ENCODE measurements at places on chromosomes 2 and 18.
A peak's percentile ranks its signal among the peaks of the same experiment; 100 is the strongest.

- no peak for DNase-seq
These were observed 39.6 kb upstream of the BOD1L2 start for GRCh38 chr18:57107140-57107832.

DNA sequence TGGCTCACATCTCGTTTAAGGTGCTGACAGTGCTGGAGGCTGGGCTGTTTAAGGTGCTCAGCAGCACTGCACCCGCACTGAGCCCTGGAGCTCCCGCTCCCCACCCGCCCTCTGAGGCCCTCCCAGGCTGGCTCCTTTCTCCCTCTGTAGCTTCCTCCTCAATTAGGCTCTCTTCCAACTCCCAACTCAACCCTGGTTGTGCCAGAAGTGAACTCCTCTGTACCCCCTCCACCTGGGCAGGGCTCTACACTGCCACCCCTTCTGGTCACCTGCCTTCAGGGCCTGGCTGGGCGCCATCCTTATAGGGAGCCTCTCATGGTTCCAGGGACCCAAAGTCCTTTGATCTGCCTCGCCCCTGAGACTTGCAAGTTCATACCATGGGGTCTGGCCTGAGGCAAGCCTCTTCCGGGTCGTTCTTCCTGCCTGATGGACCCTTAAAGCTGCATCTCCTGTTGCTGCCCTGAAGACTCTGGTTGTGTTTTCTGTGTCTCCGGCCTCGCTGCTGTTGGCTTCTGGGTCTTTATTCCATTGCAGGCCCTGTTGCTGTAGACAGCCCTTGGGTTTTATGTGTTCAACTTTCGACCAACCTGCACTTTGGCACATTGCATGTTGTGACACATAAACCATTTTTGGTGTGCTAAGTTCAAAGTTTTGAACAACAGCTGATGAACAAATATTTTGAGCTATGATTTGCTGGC is 199.6 kb downstream of the LDLRAD4 start:
- DNase-seq, result no peak

DNA sequence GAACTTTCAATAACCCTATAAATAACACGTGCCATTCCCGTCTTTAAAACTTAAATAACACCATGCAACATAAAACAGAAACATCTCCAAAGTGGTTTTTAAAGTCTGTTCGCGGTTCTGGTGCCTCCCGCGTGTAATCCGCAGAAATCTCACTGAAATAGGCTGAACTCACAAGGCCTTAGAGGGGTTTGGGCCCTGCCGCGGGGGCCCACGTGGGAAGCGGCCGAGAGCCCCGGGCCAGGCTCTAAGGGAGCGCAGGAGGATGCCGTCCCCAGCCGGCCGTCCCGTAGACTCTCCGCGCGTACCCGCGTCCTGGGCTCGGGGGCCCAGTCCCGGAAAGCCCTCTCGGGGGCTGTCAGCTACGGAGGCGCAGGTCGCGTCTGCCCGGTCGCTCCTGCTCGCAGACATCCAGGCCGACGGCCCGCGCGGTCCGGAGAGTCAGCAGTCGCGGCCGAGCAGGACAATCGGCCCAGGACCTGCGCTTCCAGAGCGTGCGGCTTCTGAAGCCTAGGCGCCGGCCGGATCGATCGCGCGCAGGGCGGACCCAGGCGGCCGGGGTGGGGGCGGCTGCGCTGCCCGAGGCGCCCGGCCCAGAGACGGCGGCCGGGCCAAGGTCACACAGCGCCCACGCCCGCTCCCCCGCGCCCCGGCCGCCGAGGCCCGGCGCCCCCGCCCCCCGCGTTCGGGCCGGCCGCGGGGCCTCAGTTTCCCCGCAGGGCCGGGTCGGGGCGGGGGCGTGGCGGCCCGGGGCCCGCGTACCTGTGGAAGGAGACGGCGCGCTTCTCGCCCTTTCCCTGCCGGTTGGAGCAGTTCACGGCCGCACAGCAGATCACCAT is 558 bp downstream of the THAP4 start:
- DNase-seq, result peak; percentile 5

- DNase-seq, result no peak
These were observed 18.9 kb downstream of the KRTCAP3 start for GRCh38 chr2:27461118-27461517.

GRCh38 chr2:3696545-3696944 is 6.8 kb upstream of the DCDC2C start:
- no peak for DNase-seq

GRCh38 chr2:17765398-17765797 is 11.5 kb downstream of the GEN1 start:
- no peak for DNase-seq

DNA sequence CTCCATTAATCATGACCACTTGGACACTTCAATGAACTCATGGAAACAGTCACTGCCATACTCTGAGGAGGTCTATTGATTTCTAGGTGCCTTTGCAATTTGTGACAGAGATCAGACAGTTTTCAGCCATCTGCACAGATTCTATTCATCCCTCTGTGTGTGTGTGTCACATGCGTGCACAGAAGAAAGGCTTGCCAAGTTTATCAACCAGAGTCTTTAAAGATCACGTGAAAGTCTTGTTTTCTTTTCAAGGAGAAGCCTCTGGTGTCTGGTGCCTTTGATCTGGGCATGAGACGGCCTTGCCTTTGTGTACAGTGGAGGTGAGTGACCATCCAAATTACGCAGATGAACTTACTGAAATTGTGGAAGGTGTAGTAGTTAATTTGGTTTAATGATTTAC is 164.2 kb downstream of the VAPA start:
- DNase-seq, result no peak

DNA sequence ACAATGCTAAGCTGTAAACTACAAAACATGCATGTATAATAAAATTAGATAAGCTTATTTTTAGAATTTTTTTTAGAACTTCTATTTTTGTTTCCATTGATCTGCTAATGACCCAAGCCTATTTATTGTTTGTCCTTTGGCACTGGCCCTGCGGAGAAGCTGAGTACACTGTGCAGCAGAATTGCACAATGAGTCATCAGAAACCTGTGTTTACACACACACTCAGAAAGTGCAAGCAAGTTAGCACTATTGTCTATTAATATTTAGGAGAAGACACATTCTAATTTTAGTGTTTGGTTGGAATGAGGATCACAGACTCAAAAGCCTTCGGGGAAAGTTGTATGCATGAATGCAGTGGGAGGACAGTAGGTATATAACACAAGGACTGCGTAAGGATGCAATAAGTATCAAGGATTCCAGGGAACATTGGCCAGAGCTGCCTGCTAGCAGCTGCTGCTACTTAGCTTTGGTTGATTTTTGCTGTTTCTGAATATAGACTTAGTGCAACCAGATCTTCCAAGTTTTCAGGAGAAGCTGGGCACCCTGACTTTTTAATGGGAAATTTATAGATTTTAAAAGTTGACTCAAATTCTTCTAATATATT is 128.2 kb downstream of the KCNH7 start:
- no peak for DNase-seq

- DNase-seq, result no peak
These were observed 174.7 kb downstream of the ANAPC1 start for GRCh38 chr2:111709321-111709720.

DNA sequence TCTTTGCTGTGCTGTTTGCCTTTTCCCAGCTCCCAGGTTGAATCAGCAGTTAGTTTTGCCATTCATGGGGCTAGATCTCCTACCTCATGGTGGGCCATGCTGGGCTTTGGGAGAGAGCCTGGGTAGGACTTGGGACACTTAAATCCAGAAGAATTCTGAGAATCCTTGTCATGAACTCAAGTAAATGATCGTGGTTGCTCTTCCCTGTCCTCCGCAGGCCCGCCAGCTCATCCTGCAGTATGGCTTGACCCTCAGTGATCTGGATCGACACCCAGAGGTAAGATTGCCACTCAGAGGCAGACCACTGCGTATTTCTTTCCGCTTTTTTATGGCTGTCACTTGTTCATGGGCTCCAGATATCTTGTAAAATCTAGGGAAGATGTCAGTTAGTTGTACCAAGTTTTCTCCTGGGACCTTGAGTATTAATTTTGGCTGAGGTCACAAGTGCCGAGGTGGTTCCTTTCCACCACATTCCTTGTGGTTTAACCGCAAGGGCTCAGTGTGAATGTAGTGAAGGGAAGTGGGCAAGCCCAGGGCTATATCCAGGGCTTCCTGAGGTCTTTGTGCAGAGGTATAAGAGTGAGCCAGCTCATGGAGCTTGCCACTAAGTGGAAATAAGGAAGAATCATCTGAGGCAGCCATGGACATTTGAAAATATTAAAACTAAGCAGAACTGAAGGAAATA is 37.7 kb downstream of the RPIA start:
- DNase-seq, result no peak

- no peak for DNase-seq
These were observed 190.1 kb downstream of the PTPRM start for GRCh38 chr18:7757175-7757574.

DNA sequence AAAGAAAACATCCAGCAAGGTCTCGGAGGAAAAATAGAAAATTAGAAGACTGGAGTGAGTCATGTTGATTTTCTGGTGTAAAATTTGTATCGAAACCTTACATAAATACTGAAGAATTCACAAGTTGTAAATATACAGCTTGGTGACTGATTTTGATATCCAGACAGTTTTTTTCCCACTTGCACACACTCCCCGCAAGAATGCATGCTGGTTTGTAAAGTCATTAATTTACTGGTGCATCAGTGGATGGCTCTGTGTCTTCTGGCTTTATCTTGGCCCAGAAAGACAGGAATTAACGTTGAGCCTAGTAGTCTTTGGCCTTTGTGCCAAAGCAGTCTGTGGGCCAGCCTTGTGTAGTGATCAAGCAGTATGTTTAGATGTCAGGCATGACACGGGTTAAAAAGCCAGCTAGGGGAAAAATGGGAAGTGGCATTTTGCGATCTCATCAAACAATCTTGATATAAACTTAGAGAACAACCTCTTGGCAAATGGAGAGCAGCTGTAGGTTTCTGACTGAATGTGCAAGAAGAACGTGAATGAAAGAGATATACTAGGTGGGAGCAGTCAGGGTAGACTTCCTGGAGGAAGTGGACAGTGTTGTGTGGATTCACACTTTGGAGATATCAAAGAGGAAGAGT is 22.7 kb upstream of the CASP8 start:
- DNase-seq, result no peak

- no peak for DNase-seq
These were observed 4.9 kb downstream of the SMAD7 start for GRCh38 chr18:48945953-48946217.

GRCh38 chr18:38993342-38993741 is 1427.7 kb upstream of the CELF4 start:
- no peak for DNase-seq

GRCh38 chr2:39492095-39492590 is 55.1 kb upstream of the MAP4K3 start:
- DNase-seq, result peak; percentile 97

DNA sequence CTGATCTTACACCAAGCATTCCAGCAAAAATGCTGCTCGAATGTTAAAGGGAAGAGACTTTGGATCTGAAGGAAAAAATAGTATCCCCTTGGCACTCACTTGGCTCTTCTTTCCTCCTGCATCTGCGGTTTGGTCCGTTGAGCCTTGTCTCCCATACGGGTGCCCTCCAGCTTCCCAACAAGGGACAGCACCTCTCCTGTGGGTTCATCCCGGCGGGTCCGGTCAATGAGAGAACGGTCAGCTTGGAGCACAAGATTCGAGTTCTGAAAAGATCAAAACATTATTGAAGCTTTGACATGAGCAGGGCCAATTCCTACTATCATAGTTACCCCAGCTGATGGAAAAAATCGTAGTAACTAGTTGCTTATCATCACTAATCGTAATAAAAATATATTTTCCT is 740 bp downstream of the SNRNP200 start:
- no peak for DNase-seq

DNA sequence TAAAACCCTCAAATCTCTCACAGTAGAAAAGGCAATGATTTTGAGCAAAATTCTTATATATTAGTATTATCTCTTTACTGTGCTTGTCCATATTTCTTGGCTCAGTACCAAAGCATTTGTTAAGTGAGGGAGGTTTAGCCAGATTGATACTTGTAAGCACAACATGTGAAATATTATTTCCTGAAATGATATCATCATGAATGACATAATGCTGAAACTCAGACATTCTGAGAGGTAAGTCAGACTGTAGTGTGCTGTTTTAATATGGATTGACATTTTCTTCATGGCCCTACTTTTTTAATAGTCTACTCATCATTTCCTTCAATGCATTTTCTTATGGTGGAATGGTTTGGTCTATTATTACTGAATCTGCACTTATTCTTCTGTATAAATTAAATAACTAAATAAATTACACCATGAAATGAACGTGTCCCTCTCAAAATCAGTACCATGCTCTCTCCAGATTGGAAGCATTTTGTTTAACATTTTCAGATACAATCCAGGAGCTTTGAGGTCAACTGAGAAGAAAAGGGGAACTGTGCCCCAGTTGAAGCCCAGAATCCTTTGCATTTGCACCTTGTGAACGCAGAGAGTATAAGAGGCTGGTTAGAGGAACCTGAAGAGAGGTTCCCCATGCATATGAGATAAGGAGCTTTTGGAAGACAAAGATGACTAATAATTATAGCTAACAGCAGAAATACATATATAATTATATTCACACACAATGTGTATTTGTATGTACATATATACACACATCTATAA is 50.1 kb upstream of the CRACDL start:
- DNase-seq, result peak; percentile 65

DNA sequence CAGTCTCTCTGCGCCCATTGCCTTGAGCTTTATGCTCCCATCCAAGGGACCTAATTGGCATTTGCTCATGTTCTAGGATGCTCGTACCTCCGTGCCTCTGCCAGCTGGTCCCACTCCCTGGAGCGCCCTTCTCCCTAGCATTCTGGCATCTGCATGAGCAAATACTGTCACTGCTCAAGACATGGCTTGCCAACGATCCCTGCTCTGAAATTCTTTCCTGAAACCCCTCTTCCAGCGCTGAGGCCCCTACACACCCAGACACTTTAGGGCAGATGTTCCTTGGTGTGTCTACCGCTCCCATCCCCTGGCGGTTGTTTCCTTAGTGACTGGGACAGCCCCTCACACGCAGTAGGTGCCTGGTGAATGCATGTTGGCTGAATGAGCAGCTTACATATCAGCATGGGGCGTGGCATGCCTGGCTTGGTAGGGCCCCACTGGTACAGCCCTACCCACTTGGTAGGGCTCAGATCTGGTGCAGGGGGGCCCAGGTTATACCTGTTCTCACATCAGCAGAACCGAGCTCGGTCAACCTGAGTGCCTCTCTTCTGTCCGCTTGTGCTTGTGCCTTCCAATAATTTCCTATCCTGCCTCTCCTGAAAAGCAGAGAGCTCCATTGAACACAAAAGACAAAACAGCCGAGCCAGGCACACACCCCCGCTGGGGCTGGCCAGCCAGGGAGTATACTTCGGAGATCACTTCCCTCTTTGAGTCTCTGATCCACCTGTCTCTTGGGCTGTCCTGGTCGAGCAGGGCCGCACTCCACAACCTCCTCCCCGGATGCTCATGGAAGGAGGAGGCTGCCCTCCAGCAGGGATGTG is 59.2 kb downstream of the INHBB start:
- no peak for DNase-seq

GRCh38 chr2:204140246-204140645 is 203.7 kb downstream of the ICOS start:
- DNase-seq, result no peak
